OCI-LY7 (cell line): ENCODE measurements at places on chromosomes 6 and 20.

DNA sequence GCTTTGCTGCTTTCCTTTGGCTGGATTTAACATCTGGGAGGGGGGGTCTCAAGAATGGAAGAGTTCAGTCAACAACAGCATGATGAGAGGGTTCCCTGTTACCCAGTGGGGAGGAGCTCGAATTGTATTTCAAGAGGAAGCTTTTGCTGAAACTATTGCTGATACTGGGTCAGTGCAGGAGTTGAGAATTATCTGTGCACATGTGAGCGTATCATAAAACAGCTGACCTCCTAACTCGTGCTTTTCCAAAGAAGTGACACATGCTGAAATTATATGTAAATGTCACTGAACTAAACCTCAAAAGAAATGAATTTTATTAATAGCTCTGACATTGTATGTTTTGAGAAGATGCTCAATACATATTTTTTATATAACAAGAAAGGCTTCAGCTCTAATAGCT lies 96.3 kb downstream of the PHF3 start:
- DNase-seq: no peak

DNA sequence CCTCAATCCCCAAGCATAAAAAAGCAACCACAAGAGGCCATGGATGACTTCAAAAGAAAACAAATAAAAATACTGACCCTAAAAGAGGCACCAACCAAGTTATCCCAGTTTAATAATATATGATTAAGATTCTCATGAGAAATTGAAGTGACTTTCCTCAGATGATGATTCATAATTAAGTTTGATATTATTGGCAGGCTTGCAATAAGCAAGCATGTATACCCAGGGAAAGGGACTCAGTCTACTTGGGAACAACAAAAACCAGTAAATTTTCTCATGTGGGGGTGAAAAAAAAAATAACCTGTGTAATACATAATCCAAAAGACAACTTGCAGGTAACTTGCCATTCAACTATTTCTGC lies 19.6 kb downstream of the JAG1 start:
- DNase-seq: no peak

GRCh38 chr6:145809785-145810184 lies 4.8 kb downstream of the FBXO30 start:
- DNase-seq: no peak

DNA sequence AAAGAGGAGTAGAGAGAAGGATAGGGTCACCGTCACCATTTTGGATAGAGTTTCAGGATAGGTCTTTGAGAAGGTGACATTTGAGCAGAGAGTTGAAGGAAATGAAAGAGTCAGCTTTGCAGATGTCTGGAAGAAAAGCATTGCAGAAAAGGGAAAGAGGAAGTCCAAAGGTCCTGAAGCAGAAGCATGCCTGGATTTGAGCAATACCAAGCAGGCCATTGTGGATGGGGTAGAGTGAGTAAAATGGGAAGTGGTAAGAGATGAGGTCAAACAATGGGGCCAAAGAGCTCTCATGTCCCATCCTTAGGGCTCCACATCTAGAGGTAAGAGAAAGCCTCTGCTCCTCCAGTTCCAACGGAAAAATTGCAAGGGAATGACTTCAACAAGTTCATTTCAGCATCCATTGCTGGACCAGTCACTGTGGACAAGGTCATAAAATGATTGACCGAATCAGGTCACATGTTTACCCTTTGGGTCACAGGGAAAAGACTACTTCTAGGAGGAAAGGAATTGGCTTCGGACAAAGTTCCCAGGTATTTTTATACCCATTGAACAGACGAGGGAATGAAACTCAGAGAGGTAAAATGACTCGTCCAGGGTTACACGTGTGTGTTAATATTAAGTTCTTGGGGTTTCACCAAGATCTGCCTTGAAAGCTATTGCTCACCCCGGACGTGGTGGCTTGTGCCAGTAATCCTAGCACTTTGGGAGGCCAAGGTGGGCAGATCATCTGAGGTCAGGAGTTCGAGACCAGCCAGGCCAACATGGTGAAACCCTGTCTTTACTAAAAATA lies 6.6 kb upstream of the SAMHD1 start:
- DNase-seq: no peak

GRCh38 chr6:163725008-163725941 lies 310.8 kb downstream of the QKI start:
- no peak for DNase-seq

GRCh38 chr6:228881-229651 lies 63.2 kb upstream of the DUSP22 start:
- no peak for DNase-seq

DNA sequence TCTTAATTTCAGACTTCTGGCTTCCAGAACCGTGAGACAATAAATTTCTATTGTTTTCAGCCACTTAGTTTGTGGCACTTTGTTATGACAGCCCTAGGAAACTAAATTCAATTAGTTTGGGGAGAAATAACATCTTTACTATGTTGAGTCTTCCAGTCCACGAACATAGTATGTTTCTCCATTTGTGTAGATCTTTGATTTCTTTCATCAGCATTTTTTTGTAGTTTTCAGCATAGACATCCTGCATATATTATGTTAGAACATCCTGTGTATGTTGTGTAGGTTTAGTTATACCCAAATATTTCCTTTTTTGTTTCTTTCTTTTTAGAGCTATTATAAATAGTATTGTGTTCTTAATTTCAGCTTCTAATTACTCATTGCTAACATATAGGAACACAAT lies 18.0 kb upstream of the HMGA1 start:
- no peak for DNase-seq

DNA sequence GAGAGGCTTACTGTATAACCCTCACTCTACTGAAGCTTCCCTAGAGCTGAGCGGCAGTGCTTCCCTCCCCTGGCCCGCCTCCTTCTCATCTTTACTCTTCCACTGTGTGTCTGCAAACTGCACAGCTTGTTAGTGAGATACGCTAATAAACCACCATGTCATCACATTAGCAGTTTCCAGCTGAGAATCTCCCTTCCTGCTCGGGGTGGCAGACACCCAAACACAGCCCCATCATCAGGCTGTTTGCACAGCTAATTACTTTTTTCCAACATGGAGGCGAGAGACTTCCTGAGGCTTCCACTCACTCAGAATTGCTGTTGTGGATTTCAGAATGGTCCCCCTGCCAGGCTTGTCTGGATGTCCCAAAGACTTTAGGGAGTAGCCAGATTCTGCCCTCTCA lies 444.9 kb upstream of the SULF2 start:
- DNase-seq: no peak

DNA sequence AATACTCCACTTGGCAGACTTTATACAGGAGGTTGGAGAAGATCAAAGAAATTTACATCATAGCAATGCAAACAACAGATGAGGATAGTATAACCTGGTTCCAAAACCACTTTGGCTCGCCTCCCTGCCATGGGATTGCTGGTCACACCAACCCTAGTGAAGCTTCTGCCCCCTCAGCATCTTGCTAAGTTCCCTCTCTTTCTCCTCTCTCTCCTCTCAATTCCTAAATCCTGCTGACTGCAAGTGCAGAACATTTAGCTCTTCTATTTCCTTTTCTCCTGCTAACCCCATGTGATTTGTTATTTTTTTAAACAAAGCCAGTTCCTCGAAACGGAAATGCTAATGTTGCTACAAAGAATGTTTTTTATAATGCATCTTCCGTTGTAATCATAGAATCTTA lies 50.3 kb upstream of the LY86 start:
- DNase-seq: no peak

DNA sequence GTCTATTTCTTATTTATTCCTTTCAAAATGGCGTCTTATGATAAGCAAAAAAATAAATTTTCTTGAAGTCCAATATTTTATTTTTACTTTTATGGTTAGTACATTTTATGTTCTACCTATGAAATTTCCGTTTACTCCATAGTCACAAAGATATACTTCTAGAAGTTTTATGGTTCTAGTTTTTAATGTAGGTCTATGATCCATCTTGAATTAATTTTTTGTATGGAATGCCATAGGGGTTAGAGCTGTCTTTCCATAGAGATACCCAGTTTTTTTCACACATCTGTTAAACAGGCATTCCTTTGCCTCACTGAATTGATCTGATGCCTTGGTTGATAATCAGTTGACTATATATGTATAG lies 24.9 kb upstream of the ASIP start:
- DNase-seq: no peak

DNA sequence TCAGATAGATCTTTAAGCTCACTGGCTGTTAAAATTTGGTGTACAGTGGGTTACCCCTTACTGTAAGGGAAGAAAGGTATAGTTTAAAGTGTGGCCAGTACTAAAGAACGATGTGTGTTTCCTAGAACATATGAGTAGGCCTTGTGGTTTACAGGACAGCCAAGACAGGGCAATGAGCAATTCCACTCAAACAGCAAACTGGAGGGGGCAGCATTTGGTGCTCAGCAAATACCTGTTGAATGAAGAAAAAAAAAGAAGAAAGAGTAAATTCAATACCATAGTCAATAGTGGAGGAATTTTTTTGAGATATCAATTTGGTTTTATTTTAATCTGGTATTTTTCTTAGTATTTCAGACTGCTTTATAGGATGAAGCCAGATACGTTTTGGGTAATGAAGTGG lies 3.8 kb upstream of the NCOA5 start:
- DNase-seq: no peak

GRCh38 chr6:134447423-134447822 lies 129.5 kb upstream of the SGK1 start:
- DNase-seq: no peak

DNA sequence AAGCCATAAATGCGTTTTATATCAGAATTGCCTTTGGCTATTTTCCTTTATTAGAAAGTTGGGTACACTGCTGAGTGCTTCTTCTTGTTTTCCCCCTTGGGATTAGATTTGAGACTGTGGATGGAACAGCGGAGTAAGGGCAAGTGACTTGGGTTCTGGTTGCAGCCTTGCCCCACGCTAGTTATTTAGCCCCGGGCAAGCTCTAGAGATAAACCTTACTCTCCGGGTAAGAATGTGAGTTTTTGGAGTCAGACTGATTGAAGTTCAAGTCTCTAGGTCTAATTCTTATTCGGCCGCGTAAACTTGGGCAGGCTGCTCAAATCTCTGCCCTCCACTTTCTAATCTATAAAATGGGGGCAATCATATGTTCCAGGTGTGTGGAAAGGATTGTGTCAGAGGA lies 8.9 kb downstream of the TSHZ2 start:
- no peak for DNase-seq
